ENCODE measurements at places on chromosomes 12 and 14.

- no peak for DNase-seq
These were observed 1.3 kb upstream of the ADGRD1 start for GRCh38 chr12:130952171-130952954.

DNA sequence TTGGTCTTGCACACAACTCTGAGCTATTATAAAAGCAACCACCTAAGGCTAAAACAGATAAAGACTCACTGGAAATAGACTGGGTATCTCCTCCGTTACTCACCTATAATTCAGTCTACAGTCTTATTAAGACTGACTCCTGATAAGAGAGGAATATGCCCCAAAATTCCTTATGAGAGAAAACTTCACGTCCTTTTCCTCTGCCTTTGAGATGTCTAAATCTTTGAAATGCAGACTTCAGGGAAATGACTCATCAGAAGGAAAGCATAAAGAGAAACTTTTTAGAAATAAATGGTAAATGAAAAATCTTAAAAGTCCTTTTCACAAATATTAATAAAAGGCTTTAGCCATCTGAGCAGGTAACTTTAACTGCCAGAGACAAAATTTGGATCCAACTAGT lies 187.5 kb upstream of the RTL1 start:
- DNase-seq: no peak

DNA sequence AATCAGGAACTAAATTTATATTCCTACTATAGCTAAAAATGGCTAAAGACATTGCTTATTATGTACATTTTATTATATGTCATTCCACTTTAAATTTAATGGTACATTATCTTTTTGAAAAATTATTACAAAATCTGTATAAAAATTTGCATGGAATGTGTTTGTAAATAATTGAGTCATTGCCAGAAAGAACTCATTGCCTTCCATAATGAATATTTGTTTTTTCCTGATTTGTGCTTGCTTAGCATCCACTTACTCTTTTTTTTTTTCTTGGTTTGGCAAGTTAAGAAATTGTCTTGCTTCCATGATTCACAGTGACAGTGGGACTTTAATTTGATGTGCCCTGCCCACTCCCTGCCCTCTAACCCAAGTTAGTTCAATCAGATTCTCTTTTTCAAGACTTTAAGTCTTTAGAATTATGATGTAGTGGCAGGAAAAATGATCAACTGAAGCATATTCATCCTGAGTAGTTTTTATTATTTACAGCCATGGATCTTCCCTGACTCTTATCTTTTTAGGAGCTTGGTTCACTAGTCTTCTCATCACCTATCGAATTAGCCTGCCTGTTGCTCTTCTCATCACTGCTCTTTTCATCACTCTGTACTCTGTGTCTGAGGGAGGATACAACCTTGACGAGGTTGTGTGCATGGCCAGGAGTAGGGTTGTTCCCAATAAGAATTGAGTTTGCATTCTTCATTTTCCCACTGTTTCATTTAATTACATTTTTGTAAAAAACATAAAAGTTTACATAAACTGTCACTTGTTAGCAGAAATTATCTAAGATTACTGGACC lies 442.0 kb downstream of the BTG1 start:
- no peak for DNase-seq

DNA sequence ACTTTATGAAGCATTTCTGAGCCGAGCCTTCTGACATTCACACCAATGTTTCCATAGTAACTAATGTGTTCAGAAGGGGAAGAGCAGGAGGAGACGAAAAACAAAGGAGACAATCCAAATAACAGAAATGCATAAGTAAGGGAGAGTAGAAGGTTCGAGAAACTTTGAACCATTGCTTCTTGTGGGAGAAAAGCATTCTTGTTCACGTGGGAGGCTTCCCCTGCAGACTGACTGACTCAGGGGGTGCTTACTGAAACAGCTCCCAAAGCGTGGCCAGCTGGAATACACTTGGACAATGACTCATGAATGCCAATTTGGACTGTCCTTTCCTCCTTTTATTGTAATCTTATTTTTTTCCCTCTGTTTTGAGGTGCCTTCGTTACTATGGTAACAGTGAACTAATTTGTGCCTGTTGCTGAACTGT lies 73.9 kb downstream of the NEDD1 start:
- peak; percentile 73 for DNase-seq

- DNase-seq: no peak
These were observed 1.4 kb downstream of the TMBIM4 start for GRCh38 chr12:66168410-66168809.

GRCh38 chr14:92495027-92495426 lies 18.6 kb upstream of the RIN3 start:
- no peak for DNase-seq

GRCh38 chr12:8950221-8950527 lies 729 bp upstream of the M6PR start:
- DNase-seq: no peak

DNA sequence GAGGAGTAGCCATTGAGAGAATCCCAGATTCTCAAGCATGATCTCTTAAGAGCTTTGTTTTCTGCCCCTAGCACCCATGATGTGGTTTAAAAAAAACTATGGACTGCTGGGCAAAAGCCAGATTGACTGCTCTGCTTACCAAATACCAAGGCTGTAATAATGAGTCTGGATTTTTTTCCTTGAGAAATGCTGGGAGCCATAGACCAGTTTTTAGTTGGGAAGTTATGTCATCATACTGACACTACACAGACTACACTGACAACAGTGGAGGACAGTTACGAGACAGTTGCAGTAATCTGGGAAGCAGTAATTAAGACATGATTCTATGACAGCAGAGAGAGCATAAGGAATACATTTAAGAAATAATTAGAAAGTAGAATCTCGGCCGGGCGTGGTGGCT lies 35.8 kb downstream of the SPATA7 start:
- DNase-seq: no peak

- no peak for DNase-seq
These were observed 173.0 kb upstream of the G2E3 start for GRCh38 chr14:30385925-30386324.

DNA sequence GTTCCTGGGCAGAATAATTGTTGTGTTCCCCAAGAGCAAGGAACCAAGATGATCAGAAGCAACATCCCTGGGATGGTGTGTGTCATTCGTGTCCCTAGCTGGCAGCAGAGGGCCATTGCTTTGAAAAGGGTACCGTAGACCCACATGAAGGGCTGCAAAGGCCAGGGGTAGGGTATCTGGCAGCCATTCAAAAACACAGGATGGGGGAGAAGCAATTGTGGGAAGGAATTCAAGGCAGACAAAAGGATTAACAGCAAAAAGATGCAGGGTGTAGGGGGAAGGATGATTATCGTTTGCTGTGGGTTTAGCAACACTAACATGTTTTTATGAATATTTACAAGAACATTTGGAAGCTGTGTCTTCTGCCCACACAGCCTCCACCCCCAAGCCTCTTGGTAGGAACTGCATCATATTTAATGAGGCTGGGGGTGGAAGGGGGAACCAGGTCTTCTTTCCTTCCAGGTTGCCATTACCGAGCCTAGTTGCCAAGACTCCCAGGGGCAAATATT lies 169.0 kb upstream of the G2E3 start:
- DNase-seq: no peak

Measured in kidney epithelial cell (primary cell).